Stimulated activated CD4-positive, alpha-beta T cell treated with anti-CD3 and anti-CD28 coated beads, Interleukin-4, amount 100 ng/mL, for 48 hours (primary cell): ENCODE measurements at places on chromosomes 2 and 18.

GRCh38 chr18:59582395-59582794 lies 114.8 kb downstream of the CCBE1 start:
- DNase-seq: no peak

DNA sequence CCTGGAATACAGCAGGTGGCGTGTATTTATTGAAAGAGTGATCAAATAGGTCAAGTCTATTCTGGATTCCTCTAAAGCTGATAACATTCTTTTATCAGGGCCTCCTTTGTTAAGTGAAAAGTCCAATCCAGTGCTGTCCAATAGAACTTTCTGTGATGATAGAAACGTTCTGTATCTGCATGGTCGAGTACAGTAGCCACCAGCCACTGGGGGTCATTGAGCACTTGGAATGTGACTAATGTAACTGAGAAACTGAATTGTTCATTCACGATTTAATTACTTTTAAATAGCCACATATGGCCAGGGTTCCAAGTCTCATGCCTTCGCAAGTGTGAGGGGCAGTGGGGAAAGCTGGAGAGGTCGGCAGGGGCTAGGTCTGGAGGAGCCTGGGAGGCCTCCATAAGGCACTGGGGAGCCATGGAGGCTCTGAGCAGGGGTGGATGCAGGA lies 20.5 kb downstream of the SH2D6 start:
- DNase-seq: no peak

DNA sequence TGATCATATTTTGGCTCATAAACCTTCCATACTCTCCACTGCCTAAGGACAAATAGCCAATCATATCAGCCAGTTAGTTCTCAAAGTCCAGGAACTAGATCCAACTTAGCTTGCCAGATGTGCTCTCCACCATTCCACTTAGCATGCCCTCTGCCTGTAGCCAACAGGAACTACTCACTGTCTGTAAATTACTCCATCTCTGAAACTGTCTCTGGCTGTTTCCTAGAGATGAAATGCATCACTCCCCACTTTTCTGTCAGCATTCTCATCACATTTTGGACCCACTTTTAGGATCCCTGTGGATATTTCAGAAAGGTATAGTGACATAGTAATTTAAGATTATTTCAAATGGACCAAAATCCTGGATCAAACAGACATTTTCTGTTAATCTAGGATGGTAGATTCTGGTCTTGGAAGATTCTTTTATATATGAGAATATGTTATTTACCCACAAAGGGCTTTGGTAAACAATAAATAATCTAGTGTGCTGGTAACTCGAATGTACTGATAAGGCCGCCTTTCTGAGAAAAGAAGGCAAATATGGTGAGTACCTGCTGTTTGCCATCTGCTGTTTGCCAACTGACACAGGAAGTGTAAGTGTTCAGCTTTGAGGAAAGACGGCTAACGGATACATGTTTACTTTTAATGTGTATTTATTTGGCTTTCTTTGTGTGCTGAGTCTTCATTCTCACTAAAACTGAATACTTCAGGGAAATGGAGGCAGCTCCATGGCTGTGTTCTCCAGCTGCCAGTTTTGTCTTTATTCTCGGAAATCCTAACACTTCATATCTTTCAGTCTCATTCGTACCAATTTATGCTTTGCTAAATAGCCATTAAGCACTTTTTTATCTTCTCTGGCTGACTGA lies 79.5 kb downstream of the EVA1A start:
- DNase-seq: no peak

- DNase-seq: no peak
Measured at GRCh38 chr18:453400-453799, 47.1 kb downstream of the COLEC12 start.

- no peak for DNase-seq
Measured at GRCh38 chr2:233221378-233222063, 30.0 kb upstream of the ATG16L1 start.

DNA sequence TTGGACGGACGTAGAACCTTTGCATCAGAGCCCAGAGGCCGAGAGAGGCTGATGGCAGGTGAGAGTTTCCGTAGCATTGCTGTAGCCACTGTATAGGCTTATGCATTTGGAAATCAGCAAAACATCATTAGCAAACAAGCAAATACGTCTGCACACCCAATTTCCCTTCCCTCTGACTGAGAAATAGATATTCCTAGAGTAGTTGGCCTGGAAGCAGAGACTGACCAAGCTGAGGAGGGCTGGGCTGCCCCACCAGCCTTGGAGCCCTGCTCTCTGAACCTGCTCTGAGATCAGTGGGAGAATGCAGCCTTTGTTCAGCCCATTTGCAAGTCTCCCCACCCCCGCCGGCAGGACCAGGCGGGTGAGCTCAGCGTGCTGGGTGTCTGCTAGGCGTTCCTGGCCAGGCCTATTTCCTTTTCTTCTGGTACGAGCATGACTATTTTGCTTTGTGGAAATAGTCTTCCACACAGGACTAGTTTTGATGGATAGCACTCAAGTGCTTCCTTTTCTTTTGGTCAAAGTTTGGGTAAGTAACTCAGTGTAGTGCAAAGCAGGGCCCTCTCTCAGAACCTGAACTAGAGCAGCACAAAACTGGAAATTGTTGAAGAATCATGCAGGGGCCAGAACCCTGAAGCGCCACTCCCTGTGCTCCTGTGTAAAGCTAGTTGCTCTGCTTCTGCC lies 21.9 kb upstream of the RNF149 start:
- DNase-seq: no peak

- no peak for DNase-seq
Measured at GRCh38 chr18:62327977-62328376, 2.9 kb downstream of the TNFRSF11A start.

DNA sequence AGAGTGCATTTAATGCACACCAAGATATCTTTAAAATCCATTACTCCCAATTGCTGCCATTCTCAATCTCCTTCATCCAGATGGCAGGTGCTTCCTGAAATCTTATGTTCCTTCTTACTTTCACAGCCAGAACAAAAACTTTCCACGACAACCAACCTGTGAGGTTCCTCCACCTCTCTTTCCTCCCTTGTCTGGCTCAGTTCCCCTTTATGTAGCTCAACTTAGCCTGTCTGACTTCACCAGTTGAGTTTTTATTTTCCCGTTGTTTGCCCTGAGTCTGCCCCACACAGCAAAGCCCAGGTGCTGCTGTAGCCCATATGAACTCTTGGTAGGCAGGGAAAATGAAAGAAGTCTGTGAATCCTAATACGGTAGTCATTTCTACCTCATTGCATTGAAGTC lies 112.5 kb downstream of the MREG start:
- no peak for DNase-seq

DNA sequence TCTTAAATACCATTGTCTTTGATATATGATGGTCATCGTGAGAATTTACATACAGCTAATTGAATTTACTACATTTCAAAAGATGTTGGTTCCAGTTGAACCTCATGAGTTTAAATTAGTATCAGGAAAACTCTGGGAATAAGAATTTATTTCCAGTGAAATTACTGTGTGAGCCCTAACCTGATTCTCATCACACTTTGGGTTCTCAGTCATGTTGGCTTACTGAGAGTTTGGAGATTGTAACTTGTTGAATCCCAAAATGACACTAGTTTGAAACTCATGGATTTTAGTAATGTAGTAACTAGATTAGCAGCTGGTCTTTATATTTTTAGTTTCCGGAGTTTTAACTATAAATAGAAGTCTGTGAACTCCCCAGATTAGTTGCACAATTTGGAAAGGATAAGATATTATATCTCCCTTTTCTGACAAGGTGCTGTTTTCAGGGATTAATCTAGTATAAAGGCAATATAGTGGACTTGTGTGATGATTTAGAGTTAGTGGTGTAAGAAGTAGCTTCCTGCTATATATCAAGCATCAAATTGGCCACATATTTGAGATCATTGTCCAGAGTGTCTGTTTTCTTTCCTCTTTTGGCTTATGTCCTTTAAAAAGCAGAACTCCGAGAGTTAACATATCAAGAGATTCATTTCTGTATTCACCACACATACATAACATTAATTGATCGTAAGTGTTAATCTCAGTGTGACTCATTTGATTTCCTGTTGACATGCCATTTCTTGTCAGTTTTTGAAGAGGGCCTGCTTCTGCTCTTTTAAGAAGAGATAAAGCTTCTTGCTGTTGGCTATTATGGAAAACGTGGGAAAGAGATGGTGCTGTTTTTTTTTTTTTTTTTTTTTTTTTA lies 15.7 kb downstream of the NDUFV2 start:
- DNase-seq: no peak

- DNase-seq: no peak
Measured at GRCh38 chr2:5020116-5020875, 671.9 kb upstream of the SOX11 start.

DNA sequence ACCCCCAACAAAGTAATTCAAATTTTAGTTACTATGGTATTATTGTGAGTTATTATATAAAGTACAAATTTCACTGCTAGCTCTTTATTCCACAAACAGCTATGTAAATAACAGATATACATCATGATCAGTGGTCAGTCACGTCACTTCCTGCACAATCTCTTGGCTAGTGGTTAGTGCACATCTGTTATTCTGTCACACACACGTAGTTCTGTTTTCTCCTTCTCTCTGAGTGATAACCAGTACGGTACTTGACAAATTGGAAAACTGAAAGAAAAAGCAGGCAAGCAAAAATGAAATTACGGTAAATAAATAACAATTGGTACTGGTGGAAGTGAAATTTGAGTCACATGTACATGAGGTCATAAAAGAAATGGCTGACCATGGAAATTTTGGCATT lies 728.7 kb downstream of the CCDC85A start:
- no peak for DNase-seq

DNA sequence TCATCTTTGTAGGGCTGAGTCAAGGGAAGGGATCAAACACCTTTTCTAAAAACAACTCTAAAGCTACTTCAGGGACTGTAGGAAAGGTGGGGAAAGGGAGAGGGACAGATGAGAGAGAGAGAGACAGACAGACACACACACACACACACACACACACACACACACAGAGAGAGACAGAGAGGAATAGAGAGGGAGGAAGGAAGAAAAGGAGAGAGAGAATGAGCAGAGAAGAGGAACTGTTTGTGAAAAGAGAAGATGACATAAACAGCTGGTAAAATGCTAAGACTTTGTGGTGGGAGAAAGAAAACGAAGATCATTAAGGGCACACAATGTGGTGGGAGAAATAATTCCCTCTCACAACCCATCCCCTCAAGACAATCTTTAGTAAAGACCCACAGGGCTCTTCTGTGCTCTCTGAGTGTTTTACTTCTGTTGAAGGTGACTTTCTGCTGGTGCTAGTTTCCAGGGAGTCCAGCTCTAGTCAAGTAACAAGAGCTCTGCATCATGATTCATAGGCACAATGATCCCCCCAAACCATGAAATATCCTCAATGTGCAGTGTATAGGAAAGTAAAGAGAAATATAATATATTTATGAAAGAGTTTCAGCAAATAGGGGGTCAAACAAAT lies 77.2 kb upstream of the STK17B start:
- DNase-seq: no peak

DNA sequence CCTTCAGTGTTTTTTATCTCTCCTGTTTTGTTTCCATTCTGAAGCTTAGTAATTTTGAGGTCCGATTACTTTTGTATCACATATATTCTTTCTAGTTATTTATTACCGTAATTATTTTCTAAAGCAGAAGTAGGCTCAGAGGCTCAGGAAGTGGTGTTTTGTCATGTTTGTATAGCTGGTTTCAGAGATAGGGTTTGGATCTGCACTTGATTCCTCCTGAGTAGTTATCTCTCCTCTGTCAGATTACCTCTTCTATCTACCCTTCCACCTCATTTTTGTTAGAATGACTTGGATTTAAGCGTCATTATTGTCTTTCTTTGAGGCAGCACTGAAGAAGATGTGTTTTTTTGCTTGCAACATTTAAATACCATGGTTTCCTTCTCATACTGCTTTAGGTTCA lies 95.4 kb downstream of the MTA3 start:
- no peak for DNase-seq

DNA sequence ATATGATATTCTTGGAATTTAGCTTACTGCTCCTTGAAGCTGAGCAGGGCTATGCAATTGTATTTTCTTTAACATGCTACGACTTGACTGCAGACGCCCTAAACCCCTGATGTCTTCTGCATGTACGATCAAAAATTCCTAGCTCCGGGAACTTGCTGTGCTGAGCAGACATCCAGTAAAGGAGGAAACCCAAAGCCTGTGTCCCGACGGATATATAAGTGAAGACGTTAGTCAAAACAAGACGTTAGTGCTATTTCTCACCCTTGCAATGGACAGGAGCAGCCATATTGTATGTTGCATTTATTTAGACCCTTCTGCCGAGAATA lies 51.5 kb downstream of the SETBP1 start:
- no peak for DNase-seq

DNA sequence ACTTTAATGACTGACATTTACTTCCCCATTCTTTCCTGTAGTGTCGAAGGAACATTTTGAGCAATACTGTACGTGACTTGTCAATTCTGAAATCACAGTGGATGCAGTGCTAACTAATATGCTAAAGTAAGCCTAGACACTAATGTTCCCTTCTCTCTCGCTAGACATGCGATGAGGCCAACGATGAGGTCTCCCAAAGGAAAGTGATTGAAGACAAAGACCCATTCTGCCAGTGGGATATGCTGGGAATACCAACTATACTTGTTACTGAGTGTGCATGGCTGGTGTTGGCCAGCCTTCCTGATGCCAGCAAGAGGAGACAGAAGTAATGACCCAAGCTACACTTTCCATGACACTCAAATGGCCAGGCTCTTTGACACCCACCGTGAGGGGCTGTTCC lies 2.5 kb upstream of the SERPINE2 start:
- no peak for DNase-seq

DNA sequence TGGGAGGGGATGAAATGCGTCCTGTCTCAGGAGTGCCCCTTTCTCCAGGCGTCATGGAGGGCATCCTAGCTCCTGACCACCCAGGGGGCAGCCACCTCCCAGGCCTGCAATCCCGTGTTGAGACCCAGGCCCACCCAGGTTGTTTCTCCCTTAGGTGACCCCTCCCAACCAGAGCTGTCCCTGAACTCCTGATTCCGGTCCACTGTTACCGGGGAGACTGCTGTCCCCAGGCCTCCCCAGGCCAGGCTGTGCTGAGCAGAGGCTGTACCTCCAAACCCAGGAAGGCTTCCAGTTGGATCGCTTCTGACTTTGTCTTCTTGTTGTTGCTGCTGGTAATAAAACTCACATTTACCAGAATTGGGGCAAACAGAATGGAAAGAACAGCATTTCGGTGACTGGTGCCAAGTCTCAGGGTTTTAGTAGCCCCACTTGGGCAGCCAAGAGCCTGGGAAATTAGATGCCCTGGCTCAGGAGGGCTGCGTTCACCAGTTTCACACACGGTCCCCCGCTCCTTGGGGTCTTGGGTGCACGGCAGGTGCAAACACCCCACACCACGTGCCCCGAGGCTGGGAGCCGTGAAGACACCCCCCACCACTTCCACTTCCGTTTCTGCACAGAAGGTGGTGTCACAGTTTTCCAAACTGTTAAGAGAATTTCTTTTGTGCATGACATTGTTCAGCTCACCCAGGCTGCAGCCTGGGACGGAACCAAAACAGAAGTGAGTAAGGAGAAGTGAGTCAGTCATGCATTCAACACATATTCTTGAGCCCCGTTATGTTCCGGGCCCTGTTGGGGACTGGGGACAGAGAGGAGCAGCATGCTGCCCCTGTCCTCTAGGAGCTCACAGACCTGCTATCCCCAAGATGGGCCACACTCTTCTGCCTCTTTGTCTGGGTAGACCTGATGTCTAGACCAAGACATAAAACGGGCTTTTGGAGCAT lies 29.4 kb downstream of the ITM2C start:
- DNase-seq: no peak
